Naive thymus-derived CD8-positive, alpha-beta T cell (primary cell): ENCODE measurements at places on chromosomes 2 and 18. TPM values are rescaled to one million over a fixed set of nuclear protein-coding genes. Genes with fewer than 3 reads are reported as not detected.

Gene LBX2
- total RNA-seq = not detected

Gene RAD51AP2
- not detected for total RNA-seq

Gene ATP6V1B1
- total RNA-seq = not detected

Gene INPP4A
- 130 TPM for total RNA-seq

Gene REG1B
- total RNA-seq = not detected

Gene CLEC4F
- not detected for total RNA-seq

Gene TLX2
- total RNA-seq = not detected

GRCh38 chr2:156937430-156937829, 320.1 kb upstream of the GALNT5 start:
- no peak for DNase-seq

GRCh38 chr2:173520918-173521317, 166.2 kb downstream of the CDCA7 start:
- no peak for DNase-seq

- DNase-seq = no peak
Observed at GRCh38 chr18:50791599-50792438, 28.0 kb downstream of the MRO start.

DNA sequence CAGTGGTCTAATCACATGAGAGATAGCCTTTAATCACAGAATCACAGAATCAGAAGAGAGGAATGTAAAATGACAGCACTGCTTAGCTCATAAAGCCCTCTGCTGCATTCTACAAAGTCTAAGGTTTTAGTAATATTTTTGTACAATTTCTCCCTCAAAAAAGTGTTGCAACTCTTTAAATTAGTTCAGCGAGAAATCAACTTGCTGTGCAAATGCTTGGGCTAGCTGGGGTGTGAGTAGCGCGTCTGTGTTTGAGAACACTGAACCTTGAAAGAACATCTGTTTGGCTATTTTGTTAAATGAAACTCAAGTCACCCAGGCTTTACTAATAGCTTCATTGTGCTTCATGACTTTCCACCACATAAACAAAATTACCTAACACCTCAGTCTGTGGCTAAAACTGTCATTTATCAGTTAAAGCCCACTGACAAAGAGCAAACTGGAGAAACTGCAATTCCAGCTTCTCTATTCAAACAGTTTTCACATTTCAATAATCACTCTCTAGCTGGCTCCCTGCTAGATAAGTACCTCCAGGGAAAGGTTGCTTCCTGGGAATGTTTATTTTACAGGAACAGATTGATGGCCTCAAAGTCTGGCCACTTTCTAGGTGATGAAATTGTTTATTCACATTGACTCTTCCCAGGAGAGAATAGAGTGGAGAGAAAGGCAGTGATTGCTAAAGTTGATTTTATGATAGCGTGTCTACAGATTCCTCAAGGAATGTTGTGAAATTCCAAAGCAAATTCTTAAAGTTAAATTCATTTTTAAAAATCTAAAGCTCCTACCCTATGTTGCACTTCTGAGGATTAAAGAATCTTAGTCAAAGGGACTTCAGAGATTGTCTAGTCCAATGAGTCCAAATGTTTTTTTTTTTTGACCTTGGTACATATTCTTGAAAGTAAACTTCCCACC, 36.0 kb upstream of the STAT1 start:
- DNase-seq = no peak

DNA sequence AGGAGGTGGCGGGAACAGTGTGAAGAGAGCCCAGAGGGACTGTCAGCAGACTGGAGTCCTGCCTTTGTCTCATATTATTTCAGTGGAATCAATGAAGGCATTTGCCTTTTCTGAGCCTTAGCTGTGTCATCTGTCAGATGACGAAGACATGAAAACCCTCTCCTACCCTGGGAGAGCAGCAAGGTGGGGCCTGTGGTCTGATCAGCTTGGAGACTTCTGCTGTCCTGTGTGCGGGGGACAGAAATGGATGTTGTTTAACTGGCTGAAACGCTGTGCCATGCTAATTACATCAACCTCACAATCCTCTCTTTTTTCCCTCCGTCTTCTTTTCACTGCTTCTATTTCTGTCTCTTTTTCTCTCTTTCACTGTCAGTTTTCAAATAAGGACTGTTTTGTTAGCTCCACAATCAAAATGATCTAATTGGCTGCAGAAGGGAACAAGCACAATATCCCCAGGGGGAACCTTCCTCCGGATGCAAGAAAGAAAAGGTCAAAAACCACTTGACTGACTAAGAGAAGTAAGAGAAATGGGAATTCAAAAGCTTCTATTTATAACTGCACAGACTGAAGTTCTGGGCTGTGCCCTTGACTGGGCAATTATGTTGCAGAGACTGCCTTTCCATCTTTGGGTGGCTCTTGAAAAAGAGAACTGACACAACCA, 340.1 kb downstream of the CLIP4 start:
- no peak for DNase-seq

- no peak for DNase-seq
Observed at GRCh38 chr2:134120406-134120732, 133.5 kb upstream of the MGAT5 start.

- no peak for DNase-seq
Observed at GRCh38 chr2:105536175-105536574, 137.3 kb upstream of the FHL2 start.

- no peak for DNase-seq
Observed at GRCh38 chr2:228433721-228434120, 252.2 kb upstream of the SPHKAP start.

DNA sequence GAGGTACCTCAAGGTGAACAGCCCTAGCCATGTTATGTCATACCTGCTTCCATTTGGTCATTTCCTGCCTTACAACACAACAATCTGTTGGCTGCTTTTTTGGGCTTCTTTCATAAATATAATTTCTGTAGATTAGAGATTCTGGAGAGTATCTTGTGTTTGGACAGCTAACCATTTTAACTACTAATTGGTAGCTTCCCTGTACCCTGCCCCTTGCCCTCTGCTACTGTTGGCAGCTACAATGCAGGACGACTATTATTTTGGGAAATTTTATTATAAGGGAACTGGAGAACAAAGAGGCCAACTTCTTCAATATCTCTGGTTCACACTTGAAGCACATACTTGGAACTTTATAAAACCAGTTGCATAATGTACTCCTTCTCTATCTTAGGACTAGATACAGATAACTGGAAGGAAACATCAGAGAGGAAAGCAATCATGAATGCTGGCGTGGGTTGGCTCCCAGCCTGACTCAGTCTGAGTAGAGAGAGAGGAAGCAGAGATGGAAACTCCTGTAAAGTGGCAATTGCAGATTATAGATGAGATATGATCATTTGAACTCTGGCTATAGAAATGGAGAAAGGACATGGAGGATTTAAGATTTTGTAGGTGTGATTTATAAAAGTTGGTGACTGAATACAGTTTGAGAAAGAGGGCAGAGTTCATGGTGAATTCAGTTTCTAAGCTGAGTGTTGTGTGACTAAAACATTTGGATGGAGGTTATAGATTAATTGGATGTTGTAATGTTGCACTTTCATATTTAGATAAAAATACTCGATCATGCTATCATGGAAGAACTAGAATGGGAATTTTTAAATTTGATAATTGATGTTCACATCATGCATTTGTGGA, 74.5 kb downstream of the MDH1 start:
- no peak for DNase-seq

GRCh38 chr2:175585496-175585895, 404.0 kb upstream of the ATP5MC3 start:
- no peak for DNase-seq

GRCh38 chr2:136214307-136215200, 96.6 kb upstream of the CXCR4 start:
- DNase-seq = no peak
